Left ventricle myocardium superior (tissue), 1 donor: ENCODE measurements at places on chromosomes 6 and 20. TPM values are rescaled to one million over a fixed set of nuclear protein-coding genes. Genes with fewer than 3 reads are reported as not detected.
A peak's percentile ranks its signal among the peaks of the same experiment; 100 is the strongest.

DNA sequence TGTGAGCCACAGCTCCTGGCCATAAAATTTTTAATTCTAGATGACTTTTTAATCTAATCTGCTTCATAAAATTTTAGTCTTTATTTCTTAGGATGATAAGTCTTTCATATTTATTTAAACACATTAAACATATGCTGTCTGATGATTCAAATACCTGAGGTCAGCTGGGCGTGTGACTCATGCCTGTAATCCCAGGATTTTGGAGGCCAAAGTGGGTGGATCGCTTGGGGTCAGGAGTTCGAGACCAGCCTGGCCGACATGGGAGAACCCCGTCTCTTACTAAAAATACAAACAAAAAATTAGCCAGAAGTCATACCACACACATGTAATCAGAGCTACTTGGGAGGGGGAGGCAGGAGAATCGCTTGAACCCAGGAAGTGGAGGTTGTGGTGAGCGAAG is 53.1 kb downstream of the RBM24 start:
- DNase-seq: no peak

GRCh38 chr6:21781128-21781527 is 187.6 kb downstream of the SOX4 start:
- DNase-seq: no peak

DNA sequence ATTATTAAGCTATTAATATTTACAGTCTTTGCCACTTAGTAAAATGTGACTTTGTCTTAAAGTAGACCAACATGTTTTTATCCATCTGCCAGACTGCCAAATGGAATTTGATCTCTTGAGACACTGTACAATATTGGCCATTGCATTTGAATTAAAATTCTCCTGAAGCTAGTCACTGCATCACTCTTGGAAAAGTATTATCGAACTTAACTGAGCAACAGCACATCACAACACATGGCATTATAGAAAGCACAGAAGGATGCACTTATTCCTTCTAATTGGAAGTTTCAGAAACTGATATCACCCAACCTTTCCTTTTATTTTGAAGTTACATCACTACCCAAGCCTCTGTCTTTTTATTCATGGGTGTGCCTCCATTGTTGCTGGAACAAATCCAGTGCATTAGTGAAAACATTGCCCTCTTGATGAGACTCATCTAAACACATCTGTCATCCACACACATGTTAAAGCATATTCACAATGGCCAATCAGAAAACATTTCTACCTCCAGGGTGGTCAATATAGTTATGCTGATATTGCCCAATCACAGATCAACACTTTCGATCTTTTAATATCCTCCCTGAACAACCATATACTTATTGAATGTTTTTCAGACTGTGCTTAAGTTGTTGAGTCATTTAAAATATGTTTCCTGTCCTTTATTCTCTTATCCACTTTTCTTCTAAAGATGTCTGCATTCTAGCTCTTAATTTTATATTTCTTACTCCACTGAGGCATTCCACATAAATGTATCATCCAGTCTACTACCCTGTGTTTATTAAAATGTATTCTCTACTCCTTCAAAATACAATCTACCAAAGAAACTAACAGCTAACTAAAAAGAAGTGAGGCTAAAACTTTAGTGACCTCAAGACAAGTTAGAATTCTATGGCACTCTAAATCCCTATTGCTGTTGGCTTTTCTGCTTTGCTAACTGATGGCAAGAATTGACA is 535.0 kb downstream of the RFPL4B start:
- DNase-seq: no peak

DNA sequence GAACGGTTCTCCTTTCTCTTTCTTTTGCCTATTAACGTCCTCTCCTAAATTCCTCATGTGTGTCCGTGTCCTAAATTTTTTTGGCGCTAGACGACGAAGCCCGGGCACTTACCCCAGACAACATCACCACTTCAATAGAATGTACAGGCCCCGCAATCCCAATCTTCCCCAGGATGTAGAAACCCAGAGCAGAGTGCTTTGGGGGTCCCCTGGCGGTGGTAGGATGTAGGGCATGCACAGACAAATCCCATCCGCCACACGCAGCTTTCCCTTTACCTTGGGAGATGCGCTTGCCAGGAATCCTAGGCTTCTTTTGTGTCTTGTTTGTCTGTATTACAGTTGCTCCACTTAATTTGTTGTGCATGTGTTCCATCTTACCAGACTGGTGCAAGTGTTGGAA is 417.3 kb upstream of the ARID1B start:
- no peak for DNase-seq

- DNase-seq: no peak
Measured at GRCh38 chr20:22389836-22390542, 194.4 kb downstream of the FOXA2 start.

DNA sequence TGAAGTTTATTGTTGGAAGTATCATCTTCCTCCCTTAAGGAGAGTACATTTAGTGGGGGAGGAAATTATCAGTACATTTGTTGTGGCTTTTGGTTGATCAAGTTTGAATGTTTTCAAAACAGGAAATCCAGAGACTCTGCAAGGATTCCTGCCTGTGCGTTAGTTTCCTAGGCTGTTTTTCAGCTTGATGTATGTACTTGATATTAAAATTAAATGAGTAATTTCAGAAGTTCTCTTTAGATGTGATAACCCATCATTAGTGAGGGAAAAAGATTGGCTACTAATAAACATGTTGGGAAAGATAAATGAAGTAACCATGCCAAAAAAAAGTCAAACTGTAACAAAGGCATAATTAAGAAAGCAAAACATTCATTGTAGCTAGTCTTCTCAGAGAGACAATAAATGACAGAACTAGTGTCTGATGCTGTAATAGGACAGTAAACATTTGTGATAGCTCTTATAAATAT is 88.0 kb upstream of the TULP1 start:
- DNase-seq: no peak

GRCh38 chr6:163367497-163368183 is 46.9 kb upstream of the QKI start:
- no peak for DNase-seq

DNA sequence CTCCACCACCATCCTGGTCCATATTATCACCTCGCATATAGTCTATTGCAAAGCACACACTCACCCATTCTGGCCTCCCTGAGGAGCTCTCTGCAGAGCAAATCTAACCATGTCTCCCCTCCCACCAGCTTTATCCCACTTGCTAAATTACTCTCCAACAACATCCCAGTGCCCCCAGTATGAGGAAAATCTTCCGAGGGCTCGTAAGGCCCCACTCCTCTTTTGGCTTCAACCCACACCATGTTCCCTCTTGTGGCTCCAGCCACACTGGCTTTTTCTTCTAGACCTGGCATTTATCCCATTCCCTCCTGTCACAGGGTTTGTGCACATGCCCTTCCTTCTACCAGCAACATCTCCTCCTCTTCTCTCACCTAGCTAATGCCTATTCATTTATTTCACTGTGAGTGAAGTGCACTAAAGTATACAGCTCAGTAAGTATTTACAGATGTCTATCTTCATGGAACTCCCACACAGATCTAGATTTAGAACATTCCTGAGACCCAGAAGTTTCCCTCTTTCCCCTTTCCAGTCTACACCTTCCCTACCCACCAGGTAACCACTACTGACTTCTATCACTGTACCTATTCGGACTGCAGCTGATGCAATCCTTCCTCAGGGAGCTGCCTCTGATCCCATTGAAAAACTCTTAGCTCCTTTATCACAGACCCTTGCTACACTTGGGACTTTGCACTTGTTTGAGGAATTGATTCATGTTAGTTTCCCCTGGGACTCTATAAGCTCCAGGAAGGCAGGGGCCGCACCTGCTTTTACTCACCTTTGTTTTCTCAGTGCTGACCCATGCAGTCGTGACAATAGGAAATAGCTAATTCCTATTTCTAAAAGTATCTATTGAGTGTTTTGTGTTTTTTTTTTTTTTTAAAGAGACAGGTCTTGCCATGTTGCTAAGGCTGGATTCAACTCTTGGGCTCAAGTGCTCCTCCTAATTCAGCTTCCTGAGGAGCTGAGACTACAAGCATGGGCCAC is 15.5 kb downstream of the MRPL14 start:
- DNase-seq: no peak

DNA sequence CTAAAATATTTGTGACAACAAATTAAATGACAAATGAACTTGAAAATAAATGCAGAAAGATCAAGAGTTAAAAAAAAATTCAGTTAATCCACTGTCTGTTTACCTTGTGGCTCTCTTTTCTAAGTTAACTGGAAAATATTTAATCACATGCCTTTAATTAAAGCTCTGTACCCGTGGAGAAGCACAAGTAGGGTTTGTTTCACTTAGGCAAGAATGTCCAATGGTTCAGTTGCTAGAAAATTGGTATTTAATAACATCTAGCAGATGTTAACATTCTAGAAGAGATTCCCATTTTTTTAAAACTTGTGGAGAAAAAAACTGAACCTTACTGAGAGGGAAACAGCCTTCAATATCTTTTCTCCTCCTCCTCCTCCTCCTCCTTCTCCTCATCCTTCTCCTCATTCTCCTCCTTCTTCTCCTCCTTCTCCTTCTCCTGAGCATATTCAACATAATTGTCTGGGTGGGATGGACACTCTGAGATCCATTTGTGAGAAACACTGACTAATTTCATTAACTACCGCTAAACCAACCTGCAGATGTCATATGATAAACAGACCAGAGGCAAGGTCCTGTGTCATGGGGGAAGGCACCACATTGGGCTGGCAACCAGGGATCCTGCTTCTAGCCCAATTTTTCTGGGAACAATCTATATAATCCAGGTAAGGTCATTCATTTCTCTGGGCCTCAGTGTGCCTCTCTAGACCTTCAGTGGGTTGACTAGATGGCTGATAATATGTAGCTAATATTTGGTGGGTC is 44.1 kb upstream of the AKIRIN2 start:
- no peak for DNase-seq

GRCh38 chr6:148271711-148272439 is 70.8 kb upstream of the SASH1 start:
- no peak for DNase-seq

GRCh38 chr6:18240230-18240629 is 24.1 kb downstream of the DEK start:
- no peak for DNase-seq

GRCh38 chr6:3325210-3325609 is 66.5 kb downstream of the PSMG4 start:
- DNase-seq: no peak

DNA sequence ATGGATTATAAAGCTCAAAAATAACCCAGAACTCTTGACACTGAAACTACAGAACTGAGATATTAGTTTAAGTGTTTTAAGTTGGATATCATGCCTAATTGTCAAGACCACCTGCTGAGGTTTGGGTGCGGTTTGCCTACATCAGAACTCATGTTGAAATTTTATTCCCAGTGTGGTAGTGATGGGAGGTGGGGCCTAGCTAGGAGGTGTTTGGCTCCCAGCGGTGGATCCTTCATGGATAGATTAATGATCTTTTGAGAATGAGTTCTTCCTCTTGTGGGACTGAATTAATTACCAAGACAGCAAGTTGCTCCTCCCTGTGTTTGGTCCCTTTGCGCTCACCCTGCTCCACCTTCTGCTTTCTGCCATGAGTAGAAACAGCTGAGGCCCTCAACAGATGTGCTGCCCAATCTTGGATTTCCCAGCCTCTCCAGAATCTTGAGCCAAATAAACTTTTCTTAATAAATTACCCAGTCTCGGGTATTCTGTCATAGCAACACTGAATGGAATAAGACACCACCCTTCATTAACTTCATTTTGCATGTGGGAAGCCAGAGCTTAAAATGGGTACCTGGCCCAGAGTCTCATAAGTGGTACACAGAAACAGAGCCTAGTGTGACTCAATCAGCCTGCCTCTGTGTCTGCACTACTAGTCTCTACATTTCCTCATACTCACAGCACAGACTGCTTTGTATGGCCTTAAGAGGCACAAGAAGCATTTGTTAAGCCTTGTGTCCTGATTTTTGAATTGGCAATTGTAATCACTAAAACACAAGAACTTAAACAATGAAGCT is 158.4 kb downstream of the IBTK start:
- DNase-seq: no peak

- no peak for DNase-seq
Measured at GRCh38 chr6:142296975-142297604, 4.7 kb upstream of the ADGRG6 start.

- DNase-seq: peak; percentile 87
Measured at GRCh38 chr6:32933661-32934085, 7.2 kb downstream of the HLA-DMB start.

- DNase-seq: no peak
Measured at GRCh38 chr6:14717307-14717706, 528.6 kb upstream of the JARID2 start.

GRCh38 chr6:83868639-83869038 is 9.2 kb downstream of the CYB5R4 start:
- no peak for DNase-seq

DNA sequence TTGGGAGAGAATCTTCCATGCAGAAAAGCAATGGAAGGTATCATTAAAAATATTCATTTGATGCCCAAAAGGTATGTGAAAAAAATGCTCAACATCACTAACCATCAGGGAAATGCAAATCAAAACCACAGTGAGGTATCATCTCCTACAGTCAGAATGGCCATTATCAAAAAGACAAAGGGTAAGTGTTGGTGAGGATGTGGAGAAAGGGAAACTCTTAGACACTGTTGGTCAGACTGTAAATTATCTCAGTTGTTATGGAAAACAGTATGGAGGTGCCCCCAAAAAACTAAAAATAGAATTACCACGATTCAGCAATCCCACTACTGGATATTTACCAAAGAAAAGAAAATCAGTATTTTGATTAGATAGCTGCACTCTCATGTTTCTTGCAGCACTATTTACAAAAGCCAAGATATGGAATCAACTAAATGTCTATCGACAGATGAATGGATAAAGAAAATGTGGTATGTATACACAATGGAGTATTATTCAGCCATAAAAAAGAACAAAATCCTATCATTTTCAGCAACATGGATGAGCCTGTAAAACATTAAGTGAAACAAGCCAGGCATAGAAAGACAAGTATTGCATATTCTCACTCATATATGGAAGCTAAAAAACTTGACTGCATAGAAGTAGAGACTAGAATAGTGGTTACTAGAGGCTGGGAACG is 84.0 kb downstream of the DTNBP1 start:
- DNase-seq: no peak

- no peak for DNase-seq
Measured at GRCh38 chr20:44110816-44111568, 76.0 kb downstream of the JPH2 start.

GRCh38 chr6:19712012-19712688 is 125.0 kb upstream of the ID4 start:
- DNase-seq: no peak

GRCh38 chr6:118468682-118469465 is 79.2 kb upstream of the PLN start:
- no peak for DNase-seq

RGS17 gene
- total RNA-seq: 0.05 TPM

MTFR2 gene
- total RNA-seq: 0.25 TPM

DACT2 gene
- 0.92 TPM for total RNA-seq

KCNK16 gene
- not detected for total RNA-seq

ULBP1 gene
- total RNA-seq: 0.17 TPM

CPNE5 gene
- total RNA-seq: 20.4 TPM

CDKAL1 gene
- total RNA-seq: 9.9 TPM

CBFA2T2 gene
- 10.2 TPM for total RNA-seq

SOX18 gene
- total RNA-seq: 36.8 TPM

HSPA1L gene
- total RNA-seq: 2.0 TPM

SLC29A1 gene
- 217 TPM for total RNA-seq
